Suppressor macrophage (primary cell): ENCODE measurements at places on chromosomes 1 and 21.

- DNase-seq: peak; percentile 86
Measured at GRCh38 chr1:229410692-229411433, 23.0 kb downstream of the ACTA1 start.

DNA sequence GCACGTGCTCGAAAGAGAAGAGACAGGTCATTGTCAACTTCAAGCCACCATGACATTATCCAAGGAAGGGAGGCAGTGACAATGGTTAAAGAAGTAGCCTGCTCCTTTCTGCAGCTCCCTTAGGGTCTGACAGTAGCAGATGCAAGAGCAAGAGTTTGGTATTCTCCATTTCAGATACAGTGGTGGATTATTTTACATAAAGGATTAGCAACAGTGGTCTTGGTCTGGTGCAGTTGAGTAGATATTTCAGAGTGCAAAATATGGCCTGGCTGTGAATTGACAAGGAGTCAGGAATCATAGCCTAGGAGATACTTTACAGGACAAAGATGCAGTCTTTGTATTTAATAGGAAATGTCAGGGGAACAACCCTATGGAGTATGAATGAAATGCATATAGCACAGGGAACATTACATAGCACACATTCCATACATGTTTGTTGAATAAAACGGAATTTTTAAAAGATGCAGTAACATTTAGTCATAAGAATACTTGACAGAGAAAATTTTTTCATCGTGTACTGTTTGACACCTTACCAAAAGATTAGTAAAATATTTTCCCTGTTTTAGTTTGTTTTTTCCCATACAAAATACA lies 41.8 kb downstream of the CHRM3 start:
- DNase-seq: no peak

DNA sequence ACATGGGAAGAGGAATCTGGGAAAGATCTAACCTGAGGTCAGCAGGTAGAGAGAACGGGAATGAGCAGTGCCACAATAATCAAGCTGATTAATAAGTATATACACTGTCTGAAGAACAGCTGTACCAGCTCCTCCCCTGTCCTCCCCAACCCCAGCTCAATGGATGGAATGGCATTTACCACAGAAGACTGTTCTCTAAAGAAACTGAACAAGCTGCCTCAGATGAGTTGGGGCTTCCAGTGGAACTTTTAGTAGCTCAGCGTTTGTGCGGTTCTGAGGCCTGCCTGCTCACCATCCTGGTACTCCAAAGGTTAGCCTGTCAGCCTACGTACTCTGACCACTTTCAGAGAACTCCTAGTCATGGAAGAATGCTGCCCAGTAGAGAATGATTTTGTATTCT lies 101.9 kb upstream of the LBR start:
- DNase-seq: no peak

DNA sequence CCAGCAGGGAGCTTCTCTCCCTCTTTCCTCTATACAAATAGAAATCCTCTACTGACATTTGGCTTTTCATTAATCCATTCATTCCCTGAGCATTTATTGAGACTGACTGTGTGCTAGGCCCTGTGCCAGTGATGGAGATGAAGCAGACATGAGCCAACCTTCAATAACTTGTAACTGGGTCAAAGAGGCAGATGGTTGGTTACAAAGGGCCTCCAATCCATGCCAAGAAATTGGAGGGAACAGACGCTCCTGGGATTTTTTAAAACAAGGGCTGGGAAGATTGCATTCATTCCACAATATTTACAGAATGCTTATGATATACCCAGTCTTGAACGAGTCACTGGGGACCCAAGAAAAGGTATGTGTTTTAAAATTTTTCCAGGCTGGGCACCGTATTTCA lies 6.2 kb downstream of the HPCAL4 start:
- no peak for DNase-seq

DNA sequence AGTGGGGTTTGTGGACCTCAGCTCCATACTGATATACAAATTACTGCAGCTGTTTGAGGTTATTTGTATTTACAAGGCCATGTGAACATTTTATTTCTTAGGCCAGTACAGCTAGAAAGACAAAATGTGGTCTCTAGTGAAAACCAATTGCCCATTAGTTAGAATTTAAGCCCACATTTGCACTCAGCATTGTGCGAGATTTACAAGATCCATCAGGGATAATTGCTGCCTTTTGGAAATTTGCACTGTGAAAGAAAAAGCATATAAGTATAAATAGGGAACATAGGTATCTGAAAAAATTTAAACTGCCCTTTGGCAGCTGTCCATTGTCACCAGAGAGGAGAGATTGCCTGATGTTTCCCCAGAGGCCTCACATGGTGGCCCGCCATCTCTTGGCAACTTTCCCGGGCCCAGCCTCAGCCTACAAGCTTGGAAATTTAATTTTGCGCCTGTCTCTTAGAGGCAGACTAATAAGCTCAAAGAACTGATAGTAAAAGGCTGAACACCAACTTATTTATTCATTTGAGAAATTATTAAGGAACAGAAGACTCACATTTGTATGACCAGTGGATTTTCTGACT lies 120.7 kb downstream of the MAP3K21 start:
- no peak for DNase-seq

DNA sequence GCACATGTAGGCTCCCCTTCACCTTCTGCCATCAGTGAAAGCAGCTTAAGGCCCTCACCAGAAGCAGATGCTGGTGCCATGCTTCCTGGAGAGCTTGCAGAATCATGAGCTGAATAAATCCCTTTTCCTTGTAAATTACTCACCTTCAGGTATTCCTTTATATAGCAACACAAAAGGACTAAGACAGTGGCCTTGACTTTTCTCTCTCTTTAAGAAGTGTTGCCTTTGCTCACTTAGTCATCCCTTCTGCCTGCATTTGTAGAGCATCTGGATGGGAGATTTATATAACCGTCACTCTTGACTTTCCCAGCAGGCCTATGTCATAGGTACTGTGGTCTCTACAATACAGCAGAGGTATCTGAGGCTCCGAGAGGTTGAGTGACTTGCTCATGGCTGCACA lies 3.7 kb downstream of the PCSK9 start:
- no peak for DNase-seq

DNA sequence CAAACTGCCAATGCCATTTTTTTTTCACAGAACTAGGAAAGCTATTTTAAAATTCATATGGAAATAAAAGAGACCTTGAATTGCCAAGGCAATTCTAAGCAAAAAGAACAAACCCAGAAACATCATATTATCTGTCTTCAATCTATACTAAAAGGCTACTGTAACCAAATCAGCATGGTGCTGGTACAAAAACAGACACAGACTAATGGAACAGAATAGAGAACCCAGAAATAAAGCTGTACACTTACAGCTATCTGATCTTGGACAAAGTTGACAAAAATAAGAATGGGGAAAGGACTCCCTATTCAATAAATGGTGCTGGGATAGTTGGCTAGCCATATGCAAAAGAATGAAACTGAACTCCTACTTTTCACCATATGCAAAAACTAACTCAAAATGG lies 50.5 kb downstream of the RGS4 start:
- DNase-seq: no peak

DNA sequence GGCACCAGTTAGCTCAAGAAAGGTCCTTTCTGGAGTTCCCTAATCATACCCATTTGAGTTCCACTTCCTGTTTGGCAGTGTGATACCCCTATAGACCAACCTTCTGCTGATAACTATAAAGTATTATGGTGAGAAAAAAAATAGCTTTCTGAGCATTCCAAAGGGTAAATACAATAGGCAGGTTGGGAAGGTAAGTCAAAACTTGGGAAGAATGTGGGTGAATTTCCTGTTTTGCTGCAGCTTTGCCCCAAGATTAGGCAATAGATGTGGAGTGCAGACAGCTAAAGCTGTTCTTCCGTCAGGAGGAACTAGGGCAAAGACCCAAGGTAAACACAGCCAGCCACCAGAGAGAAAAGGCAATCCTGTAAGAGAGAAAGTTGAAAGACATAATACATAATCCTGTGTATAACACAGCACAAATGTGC lies 49.9 kb upstream of the GUCA2A start:
- peak; percentile 34 for DNase-seq

GRCh38 chr1:46021046-46021996 lies 111.1 kb downstream of the PIK3R3 start:
- DNase-seq: no peak

- peak; percentile 14 for DNase-seq
Measured at GRCh38 chr1:24535021-24535424, 20.9 kb upstream of the NCMAP start.

DNA sequence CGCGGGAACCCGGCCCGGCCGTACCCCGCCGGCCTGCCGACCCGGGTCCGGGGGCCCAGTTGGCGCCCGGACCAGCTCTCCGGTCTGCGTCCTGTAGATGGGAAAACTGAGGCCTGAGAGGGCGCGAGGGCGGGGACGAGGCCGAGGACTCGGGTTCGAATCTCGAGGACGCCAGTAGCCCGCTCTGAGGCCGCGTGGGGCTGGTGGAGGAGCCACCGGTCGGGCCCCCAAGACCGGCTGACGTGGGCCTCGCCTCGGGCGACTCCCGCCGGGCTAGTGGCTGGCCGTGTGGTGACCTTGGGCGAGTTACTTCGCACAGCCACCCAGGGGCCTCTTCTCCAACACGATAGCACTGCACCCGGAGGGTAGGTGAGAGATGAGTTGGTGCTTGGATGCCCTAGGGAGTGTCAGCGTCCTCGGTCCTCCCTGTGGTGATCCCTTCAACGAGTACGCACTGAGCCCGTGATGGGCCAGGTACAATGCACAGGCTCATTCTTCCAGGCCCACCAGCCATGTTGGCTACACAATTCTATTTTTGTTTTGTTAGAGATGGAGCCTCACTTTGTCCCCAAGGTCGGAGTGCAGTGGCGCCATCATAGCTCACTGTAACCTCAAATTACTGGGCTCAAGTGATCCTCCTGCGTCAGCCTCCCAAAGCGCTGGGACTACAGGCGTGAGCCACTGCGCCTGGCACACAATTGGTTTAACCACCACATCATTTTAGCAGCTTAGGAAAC lies 404 bp upstream of the SCMH1 start:
- DNase-seq: peak; percentile 4
